ENCODE measurements at places on chromosomes 2 and 18.

GRCh38 chr2:126792186-126792585, 106.5 kb upstream of the TEX51 start:
- no peak for DNase-seq

DNA sequence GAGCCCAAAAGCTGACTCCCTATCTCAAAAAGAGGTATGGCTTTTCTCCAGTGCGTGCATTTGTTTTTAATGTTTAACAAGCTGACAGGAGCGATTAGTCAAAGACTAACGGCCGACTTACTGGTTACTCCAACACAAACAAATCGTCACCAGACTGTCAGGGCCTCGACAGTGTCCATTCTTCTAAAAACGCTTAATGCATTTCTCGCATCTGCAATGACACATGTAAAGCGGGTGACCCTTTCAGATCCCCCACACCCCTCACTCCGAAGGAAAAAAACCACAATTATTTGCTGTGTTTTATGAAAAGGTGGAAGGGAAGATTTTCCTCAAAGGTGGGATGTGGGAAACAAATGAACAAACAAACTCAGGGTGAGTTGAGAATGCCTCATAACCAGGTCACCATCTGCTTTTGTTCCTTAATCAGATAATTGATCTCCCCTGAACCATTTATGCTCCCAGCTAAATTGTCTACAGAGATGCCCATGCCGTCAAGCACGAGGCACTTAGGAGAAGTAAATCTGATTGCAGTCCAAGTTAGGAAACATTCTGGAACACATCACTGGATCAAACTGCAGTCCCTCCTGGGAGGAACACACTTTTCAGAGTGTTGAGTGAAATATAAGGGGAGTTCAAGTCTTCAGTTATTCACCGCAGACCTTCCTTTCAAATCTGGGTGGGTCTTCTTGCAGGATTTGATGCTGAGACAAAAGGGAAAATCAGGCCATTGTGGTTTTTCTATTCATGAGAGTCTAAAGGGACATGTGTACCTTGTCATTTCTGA, 340.8 kb downstream of the CMPK2 start:
- no peak for DNase-seq

- no peak for DNase-seq
These were observed 162.8 kb downstream of the LDLRAD4 start for GRCh38 chr18:13381331-13381730.

GRCh38 chr2:74093426-74093825, 54.3 kb downstream of the BOLA3 start:
- no peak for DNase-seq

DNA sequence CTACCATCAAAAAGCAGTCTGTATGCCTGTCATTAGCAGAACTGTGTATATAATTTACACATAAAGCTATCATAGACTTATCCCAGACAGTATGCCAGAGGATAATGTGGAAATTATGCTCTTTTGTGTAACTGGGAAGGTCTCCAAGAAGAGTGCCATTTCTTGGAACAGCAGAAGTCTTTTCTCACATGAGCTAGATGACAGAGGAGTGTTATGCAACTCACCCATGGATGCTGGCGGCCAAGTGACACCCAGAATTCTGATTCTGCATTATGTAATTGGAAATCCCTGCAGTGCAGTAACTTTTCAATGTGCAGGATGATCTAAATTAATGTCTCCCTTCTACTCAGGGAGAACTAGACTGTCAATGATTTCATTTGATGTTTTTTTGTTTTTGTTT, 160.0 kb downstream of the UBE2E3 start:
- DNase-seq: no peak

GRCh38 chr2:27561060-27561459, 21.8 kb upstream of the ZNF512 start:
- DNase-seq: no peak

- DNase-seq: no peak
These were observed 49.9 kb upstream of the RAB6C start for GRCh38 chr2:129929321-129930290.

DNA sequence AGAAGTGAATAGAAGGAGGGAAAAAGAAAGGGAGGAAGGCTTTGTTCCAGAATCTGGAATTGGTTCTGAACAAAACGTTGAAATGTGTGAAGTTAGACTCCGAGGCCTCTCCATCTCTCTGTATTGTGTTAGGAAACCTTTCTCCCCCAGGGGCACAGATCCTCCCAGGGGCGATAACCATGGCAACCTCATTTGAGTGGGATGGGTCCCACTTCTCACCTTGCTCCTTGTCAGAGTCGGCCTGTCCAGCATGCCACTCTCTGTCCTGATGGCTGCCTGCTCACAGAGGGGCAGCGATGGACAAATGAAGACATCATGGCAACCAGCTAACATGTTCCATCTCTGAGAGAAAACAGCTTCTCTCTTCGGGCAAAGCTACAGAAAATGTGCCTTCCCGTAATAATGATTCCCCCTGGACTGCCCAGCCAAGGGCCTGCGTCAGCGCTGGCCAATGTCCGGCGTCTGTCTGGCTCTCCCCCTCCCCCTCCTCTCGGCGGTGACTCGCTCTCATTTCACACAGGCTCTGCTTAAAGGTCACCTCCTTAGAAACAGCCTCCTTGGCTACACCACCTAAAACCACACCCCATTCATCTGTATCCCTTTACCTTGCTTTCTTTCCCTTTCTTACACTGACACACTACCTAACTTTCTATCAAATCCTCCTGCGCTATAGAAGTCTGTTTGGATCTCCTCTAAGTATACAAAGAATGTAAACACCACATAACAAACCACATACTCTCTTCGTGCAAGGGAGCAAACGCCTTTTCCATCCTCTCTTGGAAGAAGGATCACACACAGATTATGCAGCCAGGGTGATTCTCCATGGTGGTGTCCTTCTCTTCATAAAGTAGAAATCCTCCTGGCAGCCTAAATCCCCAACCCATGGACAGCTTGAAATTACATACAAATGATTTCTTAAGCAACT, 32.1 kb upstream of the TTC39C start:
- no peak for DNase-seq

- DNase-seq: peak; percentile 11
These were observed 6.0 kb upstream of the INPP5D start for GRCh38 chr2:233053928-233054784.

DNA sequence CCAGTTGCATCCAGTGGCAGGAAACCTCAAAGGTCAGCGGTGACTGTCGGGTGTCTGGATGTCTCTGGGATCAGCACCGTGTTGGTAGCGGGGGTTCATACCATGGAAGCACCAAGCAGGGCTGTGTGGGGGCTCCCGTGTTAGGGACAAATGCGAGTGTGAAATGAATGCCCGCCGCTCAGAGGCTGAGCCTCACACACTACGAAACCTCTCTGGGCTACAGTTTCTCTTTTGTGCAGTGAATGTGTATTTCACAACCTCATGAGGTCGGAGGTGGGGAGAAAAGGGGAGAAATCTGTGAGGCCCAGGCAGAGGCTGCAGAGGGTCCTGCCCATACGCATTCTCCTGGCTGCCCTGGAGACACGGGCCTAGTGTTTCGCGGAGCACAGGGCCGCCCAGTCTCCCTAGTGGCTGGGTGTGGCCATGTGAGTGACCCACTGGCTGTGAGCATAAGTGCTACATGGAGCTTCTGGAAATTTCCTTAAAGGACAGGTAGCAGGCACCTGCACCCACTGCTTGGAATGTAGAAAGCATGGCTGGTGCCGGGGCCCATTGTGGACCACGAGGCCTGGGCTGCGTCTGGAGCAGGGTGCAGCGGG, 138.0 kb upstream of the GLI2 start:
- no peak for DNase-seq

GRCh38 chr2:3041246-3041645, 336.4 kb downstream of the EIPR1 start:
- DNase-seq: no peak

DNA sequence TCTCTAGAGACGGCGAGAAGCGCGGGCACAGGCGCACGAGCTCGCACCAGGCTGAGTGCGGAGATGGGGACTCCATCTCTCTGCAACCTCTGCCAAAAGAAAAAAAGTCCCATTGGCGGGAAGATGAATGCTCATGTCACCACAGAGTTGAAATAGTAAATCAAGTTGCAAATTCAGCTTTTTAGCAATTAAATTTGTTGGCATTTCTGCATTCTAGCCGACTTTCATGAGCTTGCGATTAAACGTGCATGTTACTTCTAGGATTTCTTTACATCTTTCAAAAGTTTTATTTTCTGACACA, 588 bp downstream of the CHAC2 start:
- peak; percentile 33 for DNase-seq

GRCh38 chr18:69257861-69258458, 142.7 kb upstream of the DOK6 start:
- peak; percentile 52 for DNase-seq

DNA sequence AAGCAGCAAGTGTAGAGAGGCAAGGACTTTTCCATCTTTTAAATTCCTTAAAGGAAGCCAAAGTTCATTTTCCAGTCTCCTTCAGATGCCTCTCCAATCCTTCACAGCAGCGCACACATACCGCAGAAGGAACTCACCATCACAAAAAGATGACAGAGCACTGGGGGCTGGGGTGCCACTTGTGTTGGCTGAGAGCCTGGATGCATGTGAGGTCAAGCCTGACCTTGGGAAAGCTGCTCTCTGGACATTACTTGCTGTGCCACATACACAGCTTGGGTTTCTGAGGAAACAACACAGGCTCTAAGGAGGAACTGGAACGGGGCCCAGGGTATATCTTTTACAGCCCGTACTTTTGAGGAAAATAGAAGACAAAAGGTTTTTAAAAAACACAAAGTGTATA, 364.3 kb upstream of the MEX3C start:
- no peak for DNase-seq

GRCh38 chr18:57431467-57432080, 3.6 kb upstream of the ONECUT2 start:
- DNase-seq: no peak

DNA sequence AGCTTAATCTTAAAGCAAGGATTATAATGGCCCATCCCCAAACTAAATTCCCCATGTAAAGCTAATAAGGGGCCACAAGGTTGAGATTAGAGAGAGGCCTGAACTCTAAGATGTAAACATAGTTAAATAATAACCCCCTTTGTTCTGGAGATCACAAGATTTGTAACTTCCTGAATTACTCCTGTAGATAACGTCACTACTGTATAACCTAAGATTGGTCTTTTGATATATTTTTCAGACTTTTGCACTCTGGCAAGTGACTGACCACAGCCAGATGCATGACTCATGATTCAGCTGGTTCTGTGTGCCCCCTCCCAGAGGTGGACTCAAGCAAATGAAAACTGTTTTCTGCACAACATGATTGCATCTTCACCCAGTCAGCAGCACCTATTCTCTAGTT, 686.0 kb upstream of the DDX18 start:
- DNase-seq: no peak

GRCh38 chr18:6744816-6745455, 15.4 kb downstream of the ARHGAP28 start:
- no peak for DNase-seq

- no peak for DNase-seq
These were observed 1.7 kb upstream of the FOSL2 start for GRCh38 chr2:28390746-28391563.

DNA sequence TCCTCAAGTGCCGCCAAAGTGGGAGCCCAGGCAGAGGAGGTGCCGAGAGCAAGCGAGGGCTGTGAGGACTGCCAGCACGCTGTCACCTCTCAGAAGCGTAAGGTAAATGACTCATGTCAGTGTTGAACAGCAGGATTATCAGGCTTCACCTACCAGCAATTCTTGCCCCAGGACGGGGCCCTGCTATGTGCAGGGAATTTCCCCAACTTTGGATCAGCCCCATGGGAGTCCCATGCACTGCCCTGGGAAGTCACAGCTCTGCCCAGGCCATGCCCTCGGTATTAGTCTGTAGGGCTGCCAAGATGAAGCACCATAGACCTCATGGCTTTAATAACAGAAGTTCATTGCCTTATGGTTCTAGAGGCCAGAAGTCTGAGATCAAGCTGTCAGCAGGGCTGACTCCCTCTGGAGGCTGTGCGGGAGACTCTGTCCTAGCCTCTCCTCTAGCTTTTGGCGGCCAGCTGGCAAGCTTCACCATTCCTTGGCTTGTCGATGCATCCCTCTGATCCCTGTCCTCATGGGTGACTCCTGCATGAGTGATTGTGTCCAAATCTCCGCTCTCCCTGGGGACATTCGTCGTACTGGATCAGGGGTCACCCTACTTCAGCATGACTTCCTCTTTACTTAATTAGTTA, 55.9 kb downstream of the TRPM8 start:
- no peak for DNase-seq

DNA sequence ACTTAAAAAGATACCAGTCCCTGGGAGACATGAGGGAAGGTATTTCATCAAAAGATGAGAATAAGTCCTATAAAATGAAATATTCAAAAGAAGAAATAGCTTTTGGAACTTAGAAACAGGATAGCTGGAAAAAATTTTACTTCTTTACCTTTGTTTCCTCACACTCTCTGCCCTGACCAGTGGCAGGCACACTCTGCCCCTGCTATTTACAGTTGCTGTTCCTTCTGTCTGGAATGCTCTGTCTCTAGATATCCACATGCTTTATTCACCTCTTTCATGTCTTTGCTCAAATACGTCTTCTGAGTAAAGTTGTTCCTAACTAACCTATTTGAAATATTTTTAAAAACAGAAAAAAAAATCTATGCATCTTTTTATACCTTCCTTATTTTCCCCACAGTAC, 125.6 kb downstream of the PTRHD1 start:
- no peak for DNase-seq

GRCh38 chr2:239075918-239076758, 228.3 kb downstream of the TWIST2 start:
- DNase-seq: no peak

GRCh38 chr2:181915102-181915501, 23.6 kb downstream of the ITPRID2 start:
- no peak for DNase-seq

- no peak for DNase-seq
These were observed 49.1 kb upstream of the IGFBP2 start for GRCh38 chr2:216584112-216584511.

GRCh38 chr18:70994116-70994515, 705.3 kb downstream of the SOCS6 start:
- no peak for DNase-seq

GRCh38 chr2:42752314-42752713, 11.6 kb downstream of the OXER1 start:
- no peak for DNase-seq

GRCh38 chr2:170243898-170244297, 66.0 kb downstream of the MYO3B start:
- no peak for DNase-seq

- DNase-seq: no peak
These were observed at the start of gene CYTIP for GRCh38 chr2:157443795-157444640. CYTIP (minus strand) TSS chr2:157444089; CDS start chr2:157444020, 69 bp downstream.

Data from NCI-H1694 treated with DMSO at 0.1 percent for 48 hours (cell line).